Esophagus squamous epithelium (tissue), 5 donors: ENCODE measurements at places on chromosomes 7 and 10.

DNA sequence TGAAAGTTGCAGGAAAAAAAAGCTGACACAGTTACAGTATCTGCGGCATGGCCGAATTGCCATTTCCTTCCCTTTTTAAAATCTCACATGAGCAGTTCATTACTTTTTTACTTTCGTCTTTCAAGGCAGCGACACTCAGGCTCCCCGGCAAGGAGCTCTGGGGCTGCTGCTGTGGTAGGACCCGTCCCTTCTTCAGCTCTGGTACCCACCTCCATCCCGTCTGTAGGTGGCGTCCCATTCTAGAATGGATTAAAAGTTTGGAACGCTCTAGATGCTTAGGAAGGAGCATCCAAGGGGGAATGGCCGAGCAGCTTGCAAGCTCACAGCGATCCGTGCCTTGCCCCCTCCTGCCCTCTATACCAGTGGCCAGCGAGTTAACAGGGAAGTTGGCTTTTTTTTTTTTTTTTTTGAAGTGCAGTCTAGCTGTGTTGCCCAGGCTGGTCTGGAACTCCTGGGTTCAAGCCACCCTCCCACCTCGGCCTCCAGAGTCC, 22.8 kb upstream of the TTYH3 start:
- DNase-seq = no peak

DNA sequence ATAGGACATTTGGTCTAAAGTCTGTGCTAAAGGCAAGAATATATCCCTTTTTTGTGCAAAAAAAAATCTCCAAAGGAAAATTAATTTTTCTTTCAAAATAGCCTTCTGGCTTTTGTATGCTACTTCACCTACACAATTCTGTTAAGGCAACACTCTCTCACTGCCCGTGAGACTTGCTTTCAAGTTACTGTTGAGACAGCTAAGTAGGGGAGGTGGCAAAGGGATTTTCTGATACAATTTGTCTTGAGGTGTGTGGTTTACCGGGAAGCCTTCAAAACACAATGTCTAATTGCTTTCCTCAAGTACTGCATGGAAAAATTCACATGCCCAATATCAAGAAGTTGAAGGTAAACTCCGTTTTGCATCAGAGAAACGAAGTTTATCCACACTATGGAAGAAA, 50.8 kb upstream of the RSU1 start:
- no peak for DNase-seq

- DNase-seq = no peak
Observed at GRCh38 chr10:87591589-87591886, 68.1 kb upstream of the PAPSS2 start.

DNA sequence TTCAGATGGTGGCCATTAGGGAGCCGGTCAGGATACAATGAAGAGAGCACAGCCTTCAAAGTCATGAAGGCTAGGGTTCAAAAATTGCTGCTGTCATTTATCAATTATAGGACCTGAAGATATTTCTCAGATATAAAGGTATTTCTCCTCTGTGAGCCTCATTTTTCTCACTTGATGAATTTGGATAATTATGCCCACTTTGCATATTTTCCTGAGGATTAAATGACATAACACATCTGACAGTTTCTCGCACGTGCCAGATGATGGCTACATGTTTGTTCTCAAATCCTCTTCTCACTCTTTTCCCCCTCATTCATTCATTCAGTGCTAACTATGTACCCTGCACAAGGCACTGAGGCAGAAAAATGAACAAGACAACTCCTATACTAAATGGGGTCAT, 391.6 kb downstream of the INHBA start:
- no peak for DNase-seq

GRCh38 chr7:105759670-105760550, 116.5 kb downstream of the ATXN7L1 start:
- DNase-seq = no peak

GRCh38 chr10:80506189-80506575, 31.5 kb upstream of the SH2D4B start:
- no peak for DNase-seq
